ENCODE measurements at places on chromosomes 11 and 22.

DNA sequence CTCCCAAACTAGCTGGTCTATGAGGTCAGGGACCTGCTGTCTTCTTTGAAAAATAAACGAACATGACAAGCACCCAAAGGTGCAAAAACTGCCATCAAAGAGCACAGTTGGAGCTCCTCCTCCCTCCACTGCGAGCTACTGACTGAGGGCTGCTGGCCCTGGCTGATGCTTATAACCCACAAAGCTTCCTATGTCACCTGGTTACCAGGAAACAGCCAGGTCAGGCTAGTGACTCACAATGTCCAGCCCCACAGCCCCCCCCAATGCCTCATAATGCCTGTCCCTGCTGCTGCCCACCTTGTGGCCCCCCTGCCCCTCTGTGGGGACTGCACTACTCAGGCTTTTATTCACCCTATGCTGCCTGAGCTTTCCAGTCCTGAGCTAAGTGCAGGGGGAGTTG is at the start of gene DRICH1:
DRICH1 (minus strand) TSS at position 144 of the 400 bp plus-strand sequence. CDS start 298 bp downstream, outside the sequence.
- no peak for DNase-seq

DNA sequence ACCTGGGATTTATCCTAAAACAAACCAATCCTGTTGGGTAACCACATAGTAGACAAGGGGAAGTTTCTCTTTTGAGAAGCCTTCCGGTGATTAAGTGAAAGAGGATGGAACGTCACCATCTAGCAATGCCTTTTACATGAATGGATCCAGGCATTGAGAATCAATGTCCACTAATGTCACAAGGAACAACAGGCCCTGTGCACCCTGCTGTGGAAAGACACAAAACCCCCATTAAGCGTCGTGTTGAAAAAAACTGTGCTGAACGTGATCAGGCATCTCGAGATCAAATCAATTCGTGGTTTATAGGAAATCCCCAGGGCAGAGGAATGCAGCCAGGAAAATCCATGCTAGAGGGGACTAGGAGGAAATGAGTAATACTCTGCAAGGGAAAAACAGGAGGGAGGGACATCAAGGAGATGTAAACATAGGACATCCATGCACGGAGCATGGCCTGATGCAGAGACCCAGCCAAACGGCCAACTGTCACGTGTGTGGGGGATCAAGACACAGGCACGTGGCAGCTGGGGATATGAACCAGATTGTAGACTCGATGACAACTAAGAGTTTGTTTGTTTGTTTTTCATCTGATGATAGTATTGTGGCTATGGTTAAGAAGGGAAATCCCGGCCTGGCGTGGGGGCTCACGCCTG is 38.6 kb upstream of the CARS1 start:
- DNase-seq: no peak

GRCh38 chr11:97979741-97980140 is 1041.0 kb upstream of the CNTN5 start:
- no peak for DNase-seq

- no peak for DNase-seq
Measured at GRCh38 chr11:43708776-43709175, 28.2 kb downstream of the HSD17B12 start.

GRCh38 chr11:73189723-73190556 is 28.1 kb upstream of the P2RY2 start:
- DNase-seq: no peak

GRCh38 chr22:46905834-46906233 is 143.4 kb downstream of the TBC1D22A start:
- no peak for DNase-seq

DNA sequence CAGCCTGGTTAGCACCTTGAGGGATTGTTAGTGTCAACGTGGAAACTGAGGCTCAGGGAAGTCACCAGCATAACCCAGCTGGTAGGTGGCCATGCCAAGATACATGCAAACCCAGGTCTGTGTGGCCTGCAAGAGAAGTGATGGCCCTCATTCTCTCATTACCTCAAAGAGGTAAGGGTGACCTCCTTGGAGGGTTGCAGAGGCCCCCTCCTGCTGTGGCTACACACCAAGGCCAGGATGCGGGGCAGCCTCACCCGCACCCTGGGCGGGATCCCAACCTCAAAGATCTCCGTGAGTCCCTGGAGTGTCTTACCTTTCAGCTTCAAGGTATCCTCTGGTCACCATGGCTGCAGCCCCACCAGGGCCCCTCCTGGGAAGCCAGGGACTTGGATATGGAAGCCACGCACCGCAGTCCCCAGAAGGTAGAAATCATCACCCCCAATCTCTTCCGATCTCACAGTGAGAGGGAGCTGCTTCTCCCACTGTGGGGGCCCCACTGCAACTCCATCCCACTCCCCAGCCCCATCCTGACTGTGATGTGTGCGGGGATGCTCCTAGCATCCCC is 95.4 kb downstream of the MORC2 start:
- no peak for DNase-seq

- DNase-seq: no peak
Measured at GRCh38 chr11:35579557-35580396, 38.5 kb upstream of the FJX1 start.

DNA sequence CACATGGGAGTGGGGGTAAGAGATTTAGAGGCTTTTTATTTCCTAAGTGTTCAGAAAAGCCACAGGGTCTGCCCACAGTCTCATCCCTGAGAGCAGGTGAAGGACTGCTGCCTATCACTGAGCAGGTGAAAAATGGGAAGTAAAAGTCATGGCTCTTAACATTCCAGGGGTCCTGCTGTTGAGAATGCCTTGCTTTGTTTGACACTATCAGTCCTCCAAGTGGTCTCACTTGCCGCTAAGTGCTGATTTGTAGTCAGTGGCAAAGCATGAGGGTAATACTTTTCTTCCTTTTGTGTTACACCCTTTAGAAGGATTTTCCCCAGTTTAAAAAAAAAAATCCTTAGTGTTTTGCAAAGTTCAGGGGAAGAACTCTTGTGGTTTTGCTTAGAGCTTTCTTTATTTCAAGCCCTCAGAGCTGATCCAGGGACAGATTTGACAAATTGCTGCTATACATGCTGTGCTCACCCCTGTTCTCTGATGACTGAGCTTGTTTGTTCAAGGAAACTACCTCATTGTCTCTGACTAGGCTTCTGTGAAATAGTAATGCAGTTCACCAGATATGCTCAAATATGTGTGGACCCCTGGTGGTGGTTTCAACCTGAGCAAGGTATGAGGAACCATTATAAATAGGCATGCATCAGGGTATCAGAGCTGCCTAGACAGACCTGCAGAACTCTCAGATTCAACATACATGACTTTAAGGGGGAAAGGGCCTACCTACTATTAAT is 141.0 kb downstream of the ARHGAP42 start:
- no peak for DNase-seq

DNA sequence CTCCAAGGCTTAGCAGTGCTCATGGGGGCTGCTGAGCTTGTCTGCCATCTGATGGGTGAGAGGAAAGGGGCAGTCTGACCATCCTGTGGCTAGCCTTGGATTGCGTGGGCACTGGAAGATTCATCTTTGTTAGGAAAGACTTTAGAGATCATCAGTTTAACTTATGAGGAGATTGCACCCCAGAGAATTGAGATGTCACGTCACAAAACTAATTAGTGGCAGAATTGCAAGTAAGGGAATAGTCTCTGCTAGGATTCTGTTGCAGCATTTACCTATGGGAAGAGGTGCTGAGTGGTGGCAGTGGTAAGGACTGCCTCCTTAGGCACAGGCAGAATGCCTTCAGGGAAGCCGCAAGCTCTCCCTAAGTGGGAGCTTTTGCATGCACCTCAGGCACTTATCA is 42.8 kb upstream of the HSPA8 start:
- DNase-seq: no peak

GRCh38 chr11:9719566-9720289 is 55.9 kb downstream of the SWAP70 start:
- no peak for DNase-seq

DNA sequence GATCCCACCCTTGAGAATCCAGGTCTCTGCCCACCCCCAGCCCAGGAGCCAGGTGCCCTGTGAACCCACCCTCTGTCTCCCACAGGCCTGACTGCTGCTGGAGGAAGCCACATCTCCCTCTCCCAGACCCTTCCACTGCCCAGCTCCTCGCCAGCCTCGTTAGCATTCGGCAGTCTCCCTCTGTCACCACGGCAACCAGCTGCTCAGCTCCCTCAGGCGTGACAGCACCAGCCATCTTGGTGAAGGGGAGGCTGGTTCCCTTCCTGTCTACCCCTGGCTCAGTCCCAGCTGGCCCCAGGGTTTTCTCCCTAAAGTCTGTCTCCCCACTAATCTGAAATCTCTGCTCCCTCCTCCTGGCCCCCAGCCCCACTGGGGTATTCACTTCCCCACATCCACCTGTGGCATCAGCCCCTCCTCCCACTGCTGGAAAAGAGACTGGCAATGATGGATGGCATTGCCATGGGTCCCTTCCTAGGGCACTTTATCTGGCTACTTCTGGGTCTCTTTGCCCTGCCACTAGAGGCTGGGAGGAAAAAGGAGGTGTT is 28.1 kb downstream of the NRXN2 start:
- no peak for DNase-seq

GRCh38 chr11:69293819-69294505 is at the start of gene MYEOV:
Gene MYEOV (plus strand): TSS chr11:69294155. CDS start chr11:69295355, 1,200 bp downstream.
- DNase-seq: no peak

GRCh38 chr11:79441461-79441875 is 638 bp upstream of the TENM4 start:
- DNase-seq: no peak

DNA sequence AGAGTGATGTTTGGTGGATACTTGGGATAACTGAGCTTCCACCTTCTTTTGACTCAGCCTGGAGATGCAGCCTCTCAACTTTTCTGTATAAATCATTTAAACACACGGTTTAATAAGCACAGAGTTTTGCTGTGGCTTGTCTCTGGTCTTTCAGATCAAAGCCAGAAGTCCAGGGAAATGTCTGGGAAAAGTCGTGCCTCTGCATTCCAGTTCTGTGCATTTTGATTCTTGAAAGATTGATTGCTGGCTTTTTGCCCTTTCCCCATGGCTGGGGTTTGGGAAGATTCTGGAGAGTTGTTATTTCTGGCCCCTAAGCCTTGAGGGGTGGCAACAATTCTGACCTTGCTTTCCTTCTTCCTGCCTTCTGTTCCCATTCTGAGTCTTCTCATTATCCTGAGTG is 154.1 kb downstream of the COMMD9 start:
- DNase-seq: no peak

DNA sequence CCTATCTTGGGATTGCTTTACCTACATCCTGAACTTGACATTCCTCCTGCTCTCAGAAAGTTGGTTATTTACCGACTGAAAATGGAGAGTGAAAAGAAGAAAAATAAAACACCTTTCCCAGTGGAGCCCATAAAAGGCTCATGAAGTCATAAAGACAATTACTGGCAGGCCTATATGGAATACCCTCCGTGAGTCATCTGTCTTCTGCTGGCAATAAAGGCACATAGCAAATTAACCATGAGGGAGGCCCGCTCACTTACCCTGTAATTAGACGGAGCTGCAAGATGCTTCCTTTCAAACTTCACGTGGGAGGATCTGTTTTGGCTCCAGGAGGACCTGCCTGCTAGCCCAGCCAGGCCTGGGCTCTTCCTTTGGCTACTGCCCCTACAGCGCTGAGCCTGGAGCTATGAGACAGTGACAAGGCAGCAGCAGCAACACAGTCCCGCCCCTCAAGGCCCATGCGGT is 540.4 kb downstream of the BUD13 start:
- no peak for DNase-seq

GRCh38 chr11:65528819-65529350 is 4.0 kb downstream of the SCYL1 start:
- no peak for DNase-seq

All from stimulated activated CD4-positive, alpha-beta T cell treated with anti-CD3 and anti-CD28 coated beads, TNF-alpha, amount 100 ng/mL, for 24 hours (primary cell).